ENCODE measurements at places on chromosomes 11 and 22. TPM values are rescaled to one million over a fixed set of nuclear protein-coding genes. Genes with fewer than 3 reads are reported as not detected.

The PAFAH1B2 gene
- total RNA-seq: 128 TPM

The HIPK3 gene
- total RNA-seq: 36.1 TPM

The ART1 gene
- total RNA-seq: not detected

The FDXACB1 gene
- 3.3 TPM for total RNA-seq

The APOBEC3G gene
- total RNA-seq: 5.1 TPM

The ANO5 gene
- total RNA-seq: 1.3 TPM

The APOA4 gene
- total RNA-seq: not detected

The CCDC83 gene
- total RNA-seq: not detected

The TCN1 gene
- total RNA-seq: not detected

The PLXNB2 gene
- 139 TPM for total RNA-seq

The POGLUT3 gene
- 43.9 TPM for total RNA-seq

The TMEM191B gene
- total RNA-seq: 1.9 TPM

The GAB4 gene
- not detected for total RNA-seq

The RNH1 gene
- total RNA-seq: 144 TPM

The CCDC188 gene
- total RNA-seq: 11.6 TPM
